NCI-H2171 treated with DMSO at 0.1 percent for 48 hours (cell line): ENCODE measurements at places on chromosomes 4 and X.
A peak's percentile ranks its signal among the peaks of the same experiment; 100 is the strongest.

DNA sequence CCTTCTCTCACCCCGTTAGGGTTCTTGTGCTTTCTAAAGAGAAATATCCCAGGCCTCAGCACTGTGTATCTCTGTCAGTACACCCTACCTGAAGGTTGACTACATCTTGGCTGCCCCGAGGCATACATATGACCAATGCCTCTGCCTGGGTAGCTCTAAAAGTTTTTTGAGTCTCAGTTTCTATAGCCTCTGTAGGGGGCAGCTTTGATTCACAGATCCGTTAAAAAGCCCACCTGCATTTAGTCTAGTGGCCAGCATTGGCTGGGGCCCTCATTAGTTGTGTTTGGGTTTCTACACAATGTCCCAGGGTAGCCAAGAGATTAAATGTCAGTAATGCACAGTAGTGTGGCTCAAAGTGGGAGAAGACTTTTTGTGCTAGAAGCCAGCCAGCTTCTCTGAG is 151.1 kb downstream of the CFAP299 start:
- no peak for DNase-seq

DNA sequence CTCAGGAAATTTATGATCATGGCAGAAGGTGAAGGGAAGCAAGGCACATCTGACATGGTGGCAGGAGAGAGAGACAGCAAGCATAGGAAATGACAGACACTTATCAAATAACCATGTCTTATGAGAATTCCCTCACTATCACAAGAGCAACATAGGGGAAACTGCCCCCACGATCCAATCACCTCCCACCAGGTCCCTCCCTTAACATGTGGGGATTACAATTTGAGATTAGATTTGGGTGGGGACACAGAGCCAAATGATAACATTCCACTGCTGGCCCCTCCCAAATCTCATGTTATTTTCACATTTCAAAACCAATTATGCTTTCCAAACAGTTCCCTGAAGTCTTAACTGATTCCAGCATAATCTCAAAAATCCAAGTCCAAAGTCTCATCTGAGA is 8.2 kb upstream of the TMA16 start:
- no peak for DNase-seq

- DNase-seq = no peak
Measured at GRCh38 chrX:72371405-72371804, 65.7 kb upstream of the CITED1 start.

DNA sequence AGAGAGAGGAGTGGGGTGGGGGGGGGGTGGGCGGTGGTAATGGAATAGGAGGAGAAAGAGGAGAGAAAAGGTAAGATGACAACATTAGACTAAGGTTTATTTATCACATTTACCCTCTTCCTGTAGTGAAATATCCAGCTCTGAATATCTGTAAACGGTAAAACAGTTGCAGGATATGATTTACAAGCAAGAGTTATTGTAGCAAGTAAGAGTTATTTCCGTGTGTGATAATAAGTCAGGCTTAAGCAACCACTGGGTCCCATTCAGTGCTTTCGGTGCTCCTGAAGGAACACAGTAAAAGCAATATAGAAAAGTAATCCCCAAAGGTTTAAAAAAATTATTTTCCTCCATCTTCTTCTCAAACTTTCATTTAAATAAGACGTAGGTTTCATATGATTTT is 103.6 kb downstream of the MANBA start:
- DNase-seq = no peak

DNA sequence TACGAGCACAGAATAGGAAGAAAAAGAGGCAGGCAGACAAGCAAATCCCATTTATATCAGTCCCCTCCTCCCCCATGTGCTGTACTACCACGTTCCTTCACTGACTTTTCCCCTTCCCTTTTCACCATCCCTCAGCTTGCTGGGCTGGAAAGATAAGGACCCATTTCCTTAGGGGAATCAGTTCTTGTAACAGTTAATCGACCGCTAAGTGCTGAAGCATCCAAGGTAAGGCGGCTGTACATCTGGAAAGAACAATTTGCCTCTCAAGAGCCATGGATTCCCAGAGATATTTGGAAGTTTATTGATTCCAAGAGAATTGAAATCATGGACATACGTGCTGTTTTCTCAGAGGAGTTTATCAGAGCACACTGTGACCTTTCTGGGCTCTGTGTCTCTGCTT is 1688.0 kb downstream of the STIM2 start:
- DNase-seq = no peak

- no peak for DNase-seq
Measured at GRCh38 chr4:41632481-41633073, 94.6 kb downstream of the LIMCH1 start.

- no peak for DNase-seq
Measured at GRCh38 chrX:153595859-153596857, 2.8 kb downstream of the CCNQ start.

DNA sequence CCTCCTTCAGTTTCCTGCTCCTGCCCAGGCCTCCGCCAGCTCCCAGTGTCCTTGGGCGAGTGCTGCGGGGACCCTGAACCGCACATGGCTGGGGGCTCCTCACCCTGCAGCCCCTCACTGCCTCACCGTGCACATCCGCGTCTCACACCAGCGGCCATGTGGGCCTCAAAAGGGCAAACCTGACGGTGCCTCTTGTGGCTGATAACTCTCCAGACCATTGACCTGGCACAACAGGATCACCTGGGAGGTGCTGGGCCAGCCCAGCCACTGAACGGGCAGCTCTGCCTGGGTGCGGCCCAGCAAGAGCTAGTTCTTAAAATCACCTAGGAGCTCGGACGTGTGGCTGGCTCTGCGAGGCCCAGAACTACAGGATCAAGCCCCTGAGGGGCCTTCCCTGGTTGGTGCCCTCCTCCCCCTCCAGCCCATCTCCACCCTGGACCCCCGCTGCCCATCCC is 4.1 kb upstream of the S100P start:
- no peak for DNase-seq

DNA sequence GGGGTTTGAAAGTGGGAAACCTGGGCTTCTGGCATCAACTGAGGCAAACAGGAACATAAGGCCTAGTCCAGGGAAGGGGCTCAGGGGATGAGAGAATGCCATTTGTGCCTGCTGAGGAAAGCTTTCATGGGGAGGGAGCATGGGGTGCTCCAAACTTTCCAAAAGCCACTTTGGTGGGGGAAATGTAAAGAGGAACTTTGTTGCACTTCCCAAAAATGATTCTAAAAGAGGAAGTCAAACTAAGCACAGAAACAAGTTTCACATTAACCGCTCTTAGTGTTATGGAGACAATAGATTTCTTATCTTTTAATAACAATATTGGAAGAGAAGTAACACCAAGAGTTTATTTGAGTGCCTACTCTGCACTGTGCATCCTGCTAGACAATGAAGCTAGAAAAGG is 32.3 kb downstream of the GAB3 start:
- no peak for DNase-seq

DNA sequence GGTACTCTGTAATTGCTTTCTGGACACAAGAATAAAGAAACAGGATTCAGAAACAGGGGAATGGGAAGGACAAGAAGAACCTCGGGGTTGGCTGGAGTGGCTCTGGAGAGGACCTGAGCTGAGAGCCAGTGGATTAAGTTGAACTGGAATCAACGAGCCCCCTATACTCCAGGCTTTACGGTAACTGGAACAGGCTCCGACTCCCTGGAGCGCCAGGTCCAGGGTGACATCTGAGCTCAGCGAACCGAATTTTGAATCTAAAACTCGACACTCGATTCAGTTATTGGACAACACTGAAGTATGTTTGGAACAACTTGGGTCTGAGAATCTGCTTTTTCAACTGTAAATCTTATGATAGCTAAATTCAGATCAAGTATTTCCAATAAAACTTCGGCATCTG is 23.9 kb downstream of the HMX1 start:
- peak; percentile 21 for DNase-seq

- DNase-seq = no peak
Measured at GRCh38 chrX:39418731-39419638, 617.7 kb downstream of the MID1IP1 start.

GRCh38 chr4:123624959-123625358 is 228.4 kb downstream of the SPRY1 start:
- DNase-seq = no peak

DNA sequence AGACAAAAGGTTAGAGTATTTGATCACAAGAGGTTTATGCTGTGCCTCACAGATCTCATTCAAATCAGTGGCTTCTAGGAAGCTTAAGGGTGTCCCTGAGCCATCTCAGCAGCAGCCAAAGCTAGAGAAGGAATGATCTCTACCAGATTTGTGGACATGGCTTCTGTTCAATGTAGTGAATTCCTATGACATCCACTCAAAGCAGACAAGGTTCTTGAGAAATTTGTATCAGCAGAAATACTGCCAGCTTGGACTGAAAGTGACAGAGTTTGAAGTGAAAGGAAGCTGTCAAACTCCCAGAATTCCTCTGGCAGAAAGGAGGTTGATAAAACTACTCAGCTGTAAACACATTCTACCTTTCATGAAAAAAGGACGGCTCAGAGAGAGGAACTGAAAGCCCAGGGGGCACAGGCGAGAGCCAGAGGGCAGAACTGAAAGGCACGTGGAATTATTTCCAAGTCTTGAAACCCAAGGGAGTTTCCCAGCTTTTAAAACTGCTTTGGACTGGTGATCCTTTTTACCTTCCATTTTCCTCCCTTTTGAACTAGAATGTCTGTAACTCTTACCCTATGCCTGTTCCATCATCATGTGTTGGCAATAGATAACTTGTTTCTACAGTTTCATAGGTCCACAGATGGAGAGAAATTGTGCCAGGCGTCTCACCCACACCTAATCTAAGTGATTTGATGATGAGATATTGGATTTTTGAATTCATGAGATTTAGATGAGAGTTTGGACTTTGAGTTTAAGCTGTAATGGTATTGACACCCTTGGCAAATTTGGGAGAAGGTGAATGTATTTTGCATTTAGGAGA is 14.5 kb upstream of the MED14 start:
- DNase-seq = no peak

- no peak for DNase-seq
Measured at GRCh38 chr4:4641661-4642495, 100.0 kb upstream of the STX18 start.

DNA sequence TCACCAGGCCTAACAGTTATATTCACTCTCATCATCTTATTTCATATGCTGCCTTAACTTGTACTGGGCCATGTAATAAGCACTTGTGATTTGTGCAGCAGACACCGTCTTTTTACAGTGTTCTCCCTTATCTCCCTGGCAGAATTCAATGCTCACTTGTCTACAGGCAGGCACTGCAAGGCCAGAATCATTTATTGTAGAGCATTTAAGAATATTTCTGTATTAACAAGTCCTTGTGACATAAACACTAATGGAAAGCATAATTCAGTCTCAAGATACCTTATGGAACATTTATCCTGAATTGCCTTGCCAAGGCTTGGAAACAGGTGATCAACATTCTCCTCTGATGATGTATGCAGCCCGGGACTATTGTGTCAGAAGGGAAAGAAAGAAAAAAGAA is 808.9 kb downstream of the STPG2 start:
- no peak for DNase-seq

DNA sequence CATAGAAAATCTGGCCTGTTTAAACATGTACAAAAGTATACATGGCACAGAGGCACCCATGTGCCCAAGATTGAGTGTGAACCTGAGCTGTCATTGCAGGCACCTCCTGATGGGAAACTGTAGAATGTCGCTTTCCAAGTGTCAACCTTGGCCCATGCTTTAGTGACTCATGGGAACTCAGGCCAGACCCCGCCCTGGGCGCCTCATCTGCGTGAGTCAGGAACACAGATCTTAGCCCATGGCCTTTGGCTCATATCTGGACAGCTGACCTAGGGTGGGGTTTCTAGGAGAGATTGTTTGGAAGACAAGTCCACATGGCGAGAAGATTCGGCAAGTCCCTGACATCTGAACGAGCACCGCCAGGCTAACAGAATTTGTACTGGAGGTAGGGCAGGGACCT is 50.0 kb downstream of the CYTL1 start:
- no peak for DNase-seq
